ENCODE measurements at places on chromosomes 1 and 21.

GRCh38 chr21:45326169-45326851 lies 38.6 kb upstream of the POFUT2 start:
- H3K27ac ChIP-seq = no peak overlapping the region
- no peaks in the 10 kb centered on the region for H3K36me3 ChIP-seq
- peak; percentile 39 for DNase-seq
- no peak overlapping the region for H3K4me3 ChIP-seq
- no peaks in the 10 kb centered on the region for H3K27me3 ChIP-seq

DNA sequence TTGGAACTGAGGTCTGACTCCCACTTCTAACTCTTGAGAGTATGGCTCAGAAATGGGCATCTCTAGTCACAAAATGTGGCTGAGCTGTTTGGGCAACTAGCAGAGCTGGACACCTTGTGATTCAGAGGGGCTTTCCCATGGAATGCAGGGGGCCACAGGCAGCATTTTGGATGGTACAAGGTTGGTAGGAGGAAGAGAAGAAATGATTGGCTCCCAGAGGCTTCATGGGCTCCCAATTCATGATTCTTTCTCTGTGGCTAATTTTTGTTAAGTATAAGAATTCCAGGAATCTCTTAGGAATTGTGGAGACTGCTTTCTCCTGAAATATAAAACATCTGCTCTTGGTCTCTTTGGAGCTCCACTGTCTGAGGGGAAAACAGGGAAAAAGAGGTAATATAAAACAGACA lies 49.7 kb downstream of the PBX1 start:
- no peak for DNase-seq
- H3K4me1 ChIP-seq = peaks cover 53% of the 10 kb centered on the region
- H3K27me3 ChIP-seq = no peaks in the 10 kb centered on the region

DNA sequence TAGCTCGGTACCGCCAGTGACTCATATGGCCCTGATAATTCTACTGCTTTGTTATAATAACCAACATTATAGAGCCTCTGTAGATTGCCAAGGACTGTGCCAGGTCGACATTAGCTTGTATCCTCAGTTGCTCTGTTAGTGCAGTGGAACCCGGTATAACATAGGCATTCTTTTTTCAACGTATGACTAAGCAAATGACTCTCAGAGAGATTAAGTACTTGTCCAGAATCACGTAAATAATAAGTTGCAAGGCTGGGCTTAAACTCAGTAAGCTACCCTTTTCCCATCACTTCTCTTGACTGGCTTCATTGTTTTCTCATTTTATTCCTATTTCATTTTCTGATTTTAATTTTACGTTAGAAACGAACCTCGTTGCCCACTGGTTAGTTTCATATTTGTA lies 85.1 kb downstream of the UBE4B start:
- H3K4me3 ChIP-seq = no peak overlapping the region
- no peaks in the 10 kb centered on the region for H3K4me1 ChIP-seq
- H3K36me3 ChIP-seq = peaks cover 89% of the 10 kb centered on the region
- H3K27me3 ChIP-seq = no peaks in the 10 kb centered on the region
- DNase-seq = no peak
- no peak overlapping the region for H3K27ac ChIP-seq

DNA sequence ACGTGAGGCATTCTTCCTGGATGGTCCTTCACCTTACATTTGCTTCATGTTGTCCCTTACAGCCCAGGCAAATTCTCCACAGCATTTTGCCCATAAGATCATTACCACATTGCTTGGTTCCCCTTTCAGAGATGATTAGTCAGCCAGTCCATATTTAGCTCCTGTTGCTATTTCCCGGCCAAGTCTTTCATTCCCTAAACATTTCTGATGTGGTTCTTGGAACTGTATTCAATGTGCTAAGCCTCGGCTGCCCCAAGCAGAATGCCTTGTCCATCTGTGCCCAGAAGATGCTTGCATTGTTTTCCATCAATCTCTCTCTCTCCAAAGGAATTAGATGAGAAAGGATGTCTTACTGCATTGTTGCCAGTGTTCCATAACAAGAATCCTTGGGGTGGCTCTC lies 420.9 kb upstream of the CAMK1G start:
- no peak overlapping the region for H3K27ac ChIP-seq
- no peaks in the 10 kb centered on the region for H3K27me3 ChIP-seq
- no peaks in the 10 kb centered on the region for H3K4me1 ChIP-seq

GRCh38 chr1:235588916-235589515 lies 60.6 kb downstream of the GNG4 start:
- no peaks in the 10 kb centered on the region for H3K27me3 ChIP-seq
- no peaks in the 10 kb centered on the region for H3K36me3 ChIP-seq
- no peak overlapping the region for H3K27ac ChIP-seq
- H3K4me1 ChIP-seq = no peaks in the 10 kb centered on the region
- no peak for DNase-seq

DNA sequence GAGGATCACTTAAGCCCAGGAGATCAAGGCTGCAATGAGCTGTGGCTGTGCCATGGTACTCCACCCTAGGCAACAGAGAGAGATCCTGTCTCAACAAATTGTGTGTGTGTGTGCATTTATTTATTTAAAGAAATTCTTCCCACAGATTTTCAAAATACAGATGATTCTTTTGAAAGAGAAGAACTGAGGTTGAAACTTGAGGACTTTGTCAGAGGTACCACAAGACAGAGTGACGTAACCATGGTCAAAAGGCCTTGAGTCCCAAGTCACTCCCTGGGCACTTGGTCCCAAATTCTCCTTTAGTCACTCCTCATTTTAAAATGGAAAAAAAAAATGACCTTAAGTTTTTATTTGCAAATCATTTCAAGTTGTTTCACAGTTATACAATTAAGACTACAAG lies 57.4 kb downstream of the TIAM1 start:
- no peak overlapping the region for H3K4me3 ChIP-seq
- no peak for DNase-seq
- no peaks in the 10 kb centered on the region for H3K36me3 ChIP-seq
- H3K27ac ChIP-seq = no peak overlapping the region
- H3K4me1 ChIP-seq = no peaks in the 10 kb centered on the region

DNA sequence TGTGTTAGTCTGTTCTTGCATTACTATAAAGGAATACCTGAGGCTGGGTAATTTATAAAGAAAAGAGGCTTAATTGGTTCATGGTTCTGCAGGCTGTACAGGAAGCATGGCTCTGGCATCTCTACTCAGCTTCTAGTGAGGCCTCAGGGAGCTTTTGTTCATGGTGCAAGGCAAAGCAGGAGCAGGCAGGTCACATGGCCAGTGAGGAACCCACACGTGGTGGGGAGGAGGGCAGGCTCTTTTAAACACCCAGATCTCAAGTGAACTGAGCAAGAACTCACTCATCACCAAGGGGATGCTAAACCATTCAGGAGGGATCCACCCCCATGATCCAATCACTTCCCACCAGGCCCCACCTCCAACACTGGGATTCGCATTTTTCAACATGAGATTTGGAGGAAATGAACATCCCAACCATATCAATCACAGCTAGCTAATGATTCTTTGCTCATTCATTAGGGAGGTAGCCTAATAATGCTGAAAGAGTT lies 51.4 kb upstream of the RAP1A start:
- peaks cover 15% of the 10 kb centered on the region for H3K4me1 ChIP-seq
- no peaks in the 10 kb centered on the region for H3K27me3 ChIP-seq
- no peak overlapping the region for H3K4me3 ChIP-seq
- H3K27ac ChIP-seq = no peak overlapping the region

DNA sequence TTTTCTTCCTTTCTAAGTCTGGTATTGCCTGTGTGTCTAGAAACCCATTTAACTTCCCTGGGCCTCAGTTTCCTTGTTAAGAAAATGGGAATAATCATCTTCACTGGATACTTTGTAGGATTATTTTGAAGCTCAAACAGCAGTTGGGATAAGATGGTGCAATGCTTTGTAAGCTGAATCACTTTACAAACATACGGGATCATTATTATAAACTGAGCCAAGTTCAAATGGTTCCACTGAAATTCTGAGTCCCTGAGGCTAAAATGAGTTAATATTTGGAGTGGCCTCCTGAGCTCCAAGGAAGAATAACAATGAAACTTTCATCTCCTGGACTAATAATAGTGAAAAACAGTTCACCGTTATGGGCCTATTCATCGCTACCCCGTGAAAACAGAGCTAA lies 388.0 kb downstream of the PLPP3 start:
- no peak overlapping the region for H3K27ac ChIP-seq
- no peaks in the 10 kb centered on the region for H3K36me3 ChIP-seq
- no peaks in the 10 kb centered on the region for H3K27me3 ChIP-seq
- peaks cover 14% of the 10 kb centered on the region for H3K4me1 ChIP-seq
- no peak overlapping the region for H3K4me3 ChIP-seq

GRCh38 chr1:241460098-241460873 lies 59.3 kb downstream of the FH start:
- no peak for DNase-seq
- no peak overlapping the region for H3K27ac ChIP-seq
- no peaks in the 10 kb centered on the region for H3K27me3 ChIP-seq

- H3K27me3 ChIP-seq = no peaks in the 10 kb centered on the region
- no peaks in the 10 kb centered on the region for H3K4me1 ChIP-seq
- no peak for DNase-seq
- H3K36me3 ChIP-seq = no peaks in the 10 kb centered on the region
Observed at GRCh38 chr1:57901208-57901919, 477.5 kb upstream of the DAB1 start.

- no peak overlapping the region for H3K4me3 ChIP-seq
- no peak overlapping the region for H3K27ac ChIP-seq
- no peak for DNase-seq
Observed at GRCh38 chr1:14373081-14373758, 225.3 kb upstream of the KAZN start.

GRCh38 chr21:14116080-14116481 lies 94.7 kb downstream of the LIPI start:
- H3K27ac ChIP-seq = no peak overlapping the region
- H3K27me3 ChIP-seq = no peaks in the 10 kb centered on the region
- H3K36me3 ChIP-seq = no peaks in the 10 kb centered on the region
- no peaks in the 10 kb centered on the region for H3K4me1 ChIP-seq
- no peak for DNase-seq

- peak overlapping the region; percentile 80 for H3K4me3 ChIP-seq
- DNase-seq = peak; percentile 96
- peaks cover 16% of the 10 kb centered on the region for H3K36me3 ChIP-seq
- peaks cover 20% of the 10 kb centered on the region for H3K4me1 ChIP-seq
Observed at GRCh38 chr1:25904943-25905679, 1.1 kb downstream of the STMN1 start.

DNA sequence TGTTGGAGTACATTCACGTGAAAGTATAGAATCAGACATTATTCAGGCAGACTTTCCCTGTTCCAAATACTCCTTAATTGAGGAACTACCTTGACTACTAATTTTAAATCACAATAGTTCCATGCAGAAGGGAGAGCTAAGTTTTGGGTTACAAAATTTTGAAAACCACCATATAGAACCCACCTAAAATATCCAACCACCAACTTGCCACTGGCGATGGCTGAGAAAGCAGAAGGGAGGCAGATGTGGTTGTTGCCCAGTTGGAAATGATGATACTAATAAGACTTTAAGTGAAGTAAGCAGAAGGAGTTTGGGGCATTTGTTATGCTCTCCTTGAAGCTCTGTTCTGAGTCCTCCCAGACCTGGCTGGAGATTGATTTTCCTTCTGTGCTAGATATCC lies 190.7 kb downstream of the HLX start:
- H3K4me1 ChIP-seq = peaks cover 9% of the 10 kb centered on the region
- no peaks in the 10 kb centered on the region for H3K27me3 ChIP-seq
- DNase-seq = no peak
- H3K4me3 ChIP-seq = no peak overlapping the region

- DNase-seq = no peak
- H3K27me3 ChIP-seq = no peaks in the 10 kb centered on the region
- H3K4me1 ChIP-seq = peaks cover 30% of the 10 kb centered on the region
- peak overlapping the region; percentile 63 for H3K4me3 ChIP-seq
- H3K36me3 ChIP-seq = peaks cover 7% of the 10 kb centered on the region
- H3K27ac ChIP-seq = peak overlapping the region; percentile 85
Observed at GRCh38 chr1:89064632-89065031, 376 bp downstream of the GBP1 start.

- no peak for DNase-seq
- no peaks in the 10 kb centered on the region for H3K27me3 ChIP-seq
- H3K4me3 ChIP-seq = no peak overlapping the region
Observed at GRCh38 chr21:28220680-28221079, 772.0 kb downstream of the LTN1 start.

DNA sequence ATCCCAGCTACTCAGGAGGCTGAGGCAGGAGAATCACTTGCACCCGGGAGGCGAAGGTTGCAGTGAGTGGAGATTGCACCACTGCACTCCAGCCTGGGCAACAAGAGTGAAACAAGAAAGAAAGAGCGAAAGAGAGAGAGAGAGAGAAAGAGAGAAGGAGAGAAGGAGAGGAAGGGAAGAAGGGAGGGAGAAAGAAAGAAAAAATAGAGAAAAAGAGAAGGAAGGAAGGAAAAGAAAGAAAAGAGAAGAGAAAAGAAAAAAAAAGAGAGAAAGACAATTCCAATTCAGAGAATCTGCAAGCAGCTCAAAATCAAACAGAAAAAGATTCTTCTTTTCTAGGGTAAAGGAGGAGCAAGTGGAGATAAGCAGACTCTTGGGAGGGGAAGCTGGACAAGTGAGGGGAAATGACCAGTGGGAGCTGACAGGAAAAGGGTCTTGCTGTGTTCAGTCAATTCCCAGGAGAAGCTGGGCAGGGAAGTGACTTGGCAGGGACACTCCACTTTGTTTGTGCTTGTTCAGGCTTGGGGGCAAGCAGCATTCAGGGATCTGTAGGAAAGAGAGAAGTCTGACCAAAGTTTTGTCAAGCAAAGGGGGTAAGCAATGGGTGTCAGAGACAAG lies 3.6 kb upstream of the CAPN2 start:
- no peak overlapping the region for H3K4me3 ChIP-seq
- no peak overlapping the region for H3K27ac ChIP-seq
- H3K4me1 ChIP-seq = peaks cover 64% of the 10 kb centered on the region
- H3K36me3 ChIP-seq = no peaks in the 10 kb centered on the region

DNA sequence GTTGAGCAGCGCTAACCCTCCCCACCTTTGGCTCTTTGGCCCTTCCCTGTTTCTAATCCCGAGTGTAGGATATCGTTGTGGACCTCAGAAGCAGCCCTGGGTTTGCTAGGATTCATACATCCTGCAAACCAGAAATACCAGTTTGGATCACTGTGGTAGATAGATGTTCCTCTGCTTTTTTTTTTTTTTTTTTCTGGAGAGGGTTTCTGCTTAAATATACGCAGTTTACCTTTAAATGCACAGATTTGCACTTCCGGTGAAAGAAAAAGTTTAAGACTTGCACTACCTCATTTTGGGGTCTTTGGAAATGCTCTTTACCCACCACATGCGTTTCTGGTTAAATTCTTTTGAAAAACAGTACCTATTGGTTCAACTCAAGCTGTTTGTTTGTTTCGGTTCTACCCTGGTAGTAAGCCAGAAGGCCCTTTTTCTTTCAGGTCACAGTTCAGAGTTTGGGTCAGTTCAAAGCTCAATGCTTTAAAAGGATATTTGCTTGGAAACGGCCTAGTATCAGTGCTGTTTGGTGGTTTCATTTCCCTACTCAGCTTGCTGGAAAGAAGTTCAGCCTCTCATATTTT lies 908 bp downstream of the DDI2 start:
- peak overlapping the region; percentile 94 for H3K4me3 ChIP-seq
- H3K36me3 ChIP-seq = no peaks in the 10 kb centered on the region
- peak overlapping the region; percentile 96 for H3K27ac ChIP-seq
- no peaks in the 10 kb centered on the region for H3K27me3 ChIP-seq
- peaks cover 52% of the 10 kb centered on the region for H3K4me1 ChIP-seq

Measured in lower lobe of right lung (tissue), 2 donors.